ENCODE measurements at places on chromosomes 4 and X.

DNA sequence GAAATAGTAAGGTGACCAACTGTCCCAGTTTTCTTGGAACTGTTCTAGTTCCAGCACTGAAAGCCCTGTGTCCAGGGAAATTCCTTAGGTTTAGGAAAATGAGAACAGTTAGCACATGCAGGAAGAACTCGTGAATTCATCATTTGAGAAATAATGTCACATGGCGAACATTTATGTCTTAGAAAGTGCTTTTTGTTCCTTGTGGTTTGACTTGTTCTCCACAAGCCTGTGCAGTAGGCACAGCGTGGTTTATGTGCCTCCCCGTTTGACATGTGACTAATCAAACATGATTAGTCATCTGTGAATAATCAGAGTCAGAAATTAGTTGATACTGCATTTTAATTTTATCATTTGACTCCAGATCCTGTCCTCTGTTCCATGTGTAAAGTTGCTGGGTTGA lies 556.0 kb upstream of the CPEB2 start:
- no peak for DNase-seq

GRCh38 chr4:82136161-82136801 lies 237.5 kb downstream of the HNRNPD start:
- DNase-seq, result no peak

DNA sequence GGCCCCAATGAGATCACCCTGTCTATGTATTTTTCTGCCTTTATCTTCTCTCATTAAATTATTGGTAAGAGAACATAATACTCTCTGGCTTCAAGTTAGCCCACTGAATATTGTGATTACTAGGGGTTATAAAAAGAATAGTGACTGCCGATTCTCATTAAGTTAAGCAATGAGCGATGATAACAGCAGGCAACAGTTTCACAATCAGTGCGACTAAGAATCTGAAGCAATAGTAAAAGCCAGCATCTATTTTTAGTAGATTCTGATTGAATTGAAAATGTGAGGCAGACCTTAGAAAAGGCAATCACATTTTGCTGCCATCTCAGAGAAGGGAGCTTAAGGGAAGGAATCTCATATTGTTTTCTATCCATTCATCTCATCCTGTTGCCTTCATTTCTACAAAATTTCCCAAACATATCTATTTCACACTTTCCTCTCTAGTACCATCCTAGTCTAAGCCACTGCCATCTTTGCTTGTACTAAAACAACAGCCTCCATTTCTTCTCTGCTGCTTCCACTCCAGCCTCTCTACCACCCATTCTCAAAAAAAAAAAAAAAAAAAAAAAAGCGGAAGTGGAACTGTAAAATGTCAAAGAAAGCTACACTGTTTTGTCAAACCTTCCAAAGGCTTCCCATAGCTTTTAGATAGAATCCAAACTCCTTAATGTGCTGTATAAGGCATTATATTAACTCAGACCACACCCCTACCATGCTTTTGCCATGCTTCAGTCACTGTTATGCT lies 17.4 kb downstream of the GABRA4 start:
- DNase-seq, result no peak

GRCh38 chr4:157702831-157703230 lies 470.0 kb downstream of the GASK1B start:
- no peak for DNase-seq

DNA sequence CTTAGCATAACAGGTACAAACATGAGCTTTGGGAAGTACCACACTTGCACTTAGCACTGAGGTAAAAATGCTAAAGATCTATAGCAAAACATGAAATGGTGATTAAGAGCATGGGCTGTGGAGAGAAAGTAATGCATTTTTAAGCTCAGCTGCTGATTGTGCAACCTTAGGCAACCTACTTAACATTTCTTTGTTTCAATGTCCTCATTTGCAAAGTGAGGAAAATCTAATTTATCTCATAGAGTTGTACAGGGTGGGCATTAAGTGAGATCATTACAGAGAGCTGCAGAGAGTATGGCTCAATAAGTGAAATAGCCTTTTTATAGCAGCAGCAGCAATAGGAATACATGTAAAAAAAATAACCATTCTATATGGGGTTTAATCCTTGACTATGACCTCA lies 87.0 kb downstream of the PAK3 start:
- no peak for DNase-seq

GRCh38 chrX:23334848-23335599 lies at the start of gene PTCHD1:
Gene PTCHD1, plus strand, starts transcription at chrX:23334849. Its CDS starts 27 bp downstream, at chrX:23334876.
- DNase-seq, result no peak

- no peak for DNase-seq
Measured at GRCh38 chr4:124432500-124432899, 280.0 kb downstream of the ANKRD50 start.

DNA sequence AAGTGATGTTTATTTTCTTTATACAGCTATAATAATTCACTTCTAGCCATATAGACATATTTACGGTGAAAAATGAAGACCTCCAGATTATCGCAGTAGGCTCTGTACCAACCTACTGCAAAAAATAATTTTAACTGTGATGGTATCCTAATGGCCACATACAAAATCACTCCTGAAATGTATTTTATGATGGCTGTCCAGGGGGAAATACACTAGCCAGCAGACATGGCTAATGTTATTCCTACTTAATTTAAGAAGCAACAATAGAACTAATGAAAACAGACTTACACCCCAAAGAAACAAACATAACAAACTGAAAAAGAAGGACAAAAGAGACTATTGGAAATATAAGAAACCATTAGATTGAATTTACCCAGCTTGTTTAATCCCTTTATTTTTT lies 4.6 kb downstream of the NKX6-1 start:
- no peak for DNase-seq

DNA sequence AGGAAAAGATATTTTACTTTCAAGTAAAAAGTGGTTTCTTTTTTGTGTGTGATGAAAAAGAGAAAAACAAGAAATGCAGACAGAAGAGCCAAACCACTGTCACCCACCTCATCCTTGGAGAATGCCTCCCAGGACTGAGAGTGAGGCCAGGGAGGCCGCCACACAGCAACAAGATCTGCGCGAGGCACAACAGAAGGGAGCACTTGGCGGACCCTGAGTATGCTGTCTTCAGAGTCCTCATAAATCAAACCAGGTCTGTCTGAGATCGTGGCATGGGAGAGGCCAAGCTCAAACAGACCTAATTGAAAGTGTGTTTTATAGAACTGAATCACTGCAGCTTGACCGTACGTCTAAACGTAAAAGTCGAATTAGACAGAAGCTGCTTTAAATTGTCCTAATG lies 134.3 kb upstream of the VCX2 start:
- DNase-seq, result no peak

DNA sequence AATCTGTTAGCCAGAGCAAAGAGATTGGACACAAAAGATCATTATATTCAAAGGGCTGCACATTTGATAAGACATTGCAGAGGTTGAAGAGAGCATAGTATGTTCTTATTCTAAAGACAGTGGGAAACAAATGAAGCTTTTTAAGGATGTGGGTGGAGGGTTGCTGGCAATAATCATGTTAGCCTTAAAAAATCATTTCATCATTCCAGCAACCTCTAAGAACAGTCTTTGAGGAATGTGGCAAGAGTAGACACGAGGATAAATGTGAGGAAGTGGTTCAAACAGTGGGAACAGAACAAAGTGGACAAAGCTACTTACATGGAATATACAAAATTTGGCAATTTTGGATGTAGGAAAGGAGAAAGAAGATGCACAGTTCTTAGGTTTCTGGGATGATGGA lies 167.3 kb upstream of the SPRY1 start:
- no peak for DNase-seq

GRCh38 chrX:134782796-134783195 lies 124.5 kb upstream of the PLAC1 start:
- DNase-seq, result no peak

- no peak for DNase-seq
Measured at GRCh38 chr4:3030566-3031356, 43.6 kb downstream of the HTT-AS start.

GRCh38 chrX:136549226-136549625 lies 17.2 kb downstream of the VGLL1 start:
- no peak for DNase-seq

GRCh38 chrX:55167124-55167803 lies 52.9 kb upstream of the PAGE5 start:
- no peak for DNase-seq

DNA sequence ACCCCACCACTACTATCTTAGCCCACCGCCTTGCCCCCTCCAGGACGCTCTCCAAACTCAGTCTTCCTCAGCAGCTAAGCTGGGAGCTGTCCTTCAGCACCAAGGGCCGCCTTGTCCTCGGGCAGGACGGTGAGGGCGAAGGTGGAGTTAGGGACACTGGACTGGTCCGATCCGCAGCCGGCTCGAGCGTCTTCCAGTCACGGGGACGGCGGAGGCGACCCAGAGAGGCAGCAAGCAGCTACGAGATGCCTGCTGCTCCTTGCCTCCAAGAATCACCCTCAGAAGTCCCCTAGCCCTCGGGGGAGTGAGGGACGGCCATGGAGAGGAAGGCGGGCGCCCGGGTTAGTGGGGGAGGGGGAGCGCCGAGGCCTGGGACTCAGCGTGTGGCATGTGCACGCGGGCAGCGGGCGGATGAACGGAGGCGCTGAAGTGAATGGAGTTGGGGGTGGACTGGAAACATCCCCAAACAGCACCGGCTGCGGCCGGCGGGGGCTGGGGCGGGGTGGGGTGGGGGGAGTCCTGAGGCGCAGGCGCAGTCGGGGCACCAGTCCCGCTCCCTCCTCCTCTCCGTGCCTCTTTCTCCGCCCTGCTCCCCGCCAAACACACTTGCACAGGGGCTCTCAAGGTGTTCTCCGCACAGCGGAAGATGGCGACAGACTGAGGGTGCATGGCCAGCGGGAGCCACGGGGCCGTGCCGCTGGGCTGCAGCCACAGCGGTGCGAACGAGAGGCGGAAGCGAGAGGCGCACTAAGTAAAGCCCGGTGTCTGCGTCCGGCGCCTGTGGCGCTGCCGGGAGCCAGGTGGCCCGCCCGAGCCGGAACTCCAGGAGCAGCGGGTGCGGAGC lies at the start of gene NALF2:
NALF2 (plus strand) TSS at position 545 of the 844 bp plus-strand sequence. CDS start 957 bp downstream, outside the sequence.
- no peak for DNase-seq

DNA sequence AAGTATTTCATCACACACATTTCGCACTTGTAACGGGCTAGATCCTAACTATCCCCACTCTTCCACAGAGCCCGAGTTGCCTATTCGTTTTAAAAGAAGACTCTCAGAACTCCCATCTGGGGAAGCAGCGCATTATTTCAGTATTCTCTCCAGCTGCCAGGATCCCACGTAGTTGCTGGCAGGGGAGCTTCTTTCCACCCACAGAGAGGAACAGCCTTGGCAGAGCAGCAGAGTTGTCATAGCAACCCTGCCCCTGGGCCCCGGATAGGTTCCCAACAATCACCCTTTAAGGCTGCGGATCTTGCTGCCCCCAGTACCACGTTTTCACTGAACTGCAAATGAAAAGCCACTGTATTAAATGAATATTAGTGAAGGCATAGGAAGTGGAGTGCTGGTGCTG lies 106.7 kb downstream of the GPM6A start:
- no peak for DNase-seq

DNA sequence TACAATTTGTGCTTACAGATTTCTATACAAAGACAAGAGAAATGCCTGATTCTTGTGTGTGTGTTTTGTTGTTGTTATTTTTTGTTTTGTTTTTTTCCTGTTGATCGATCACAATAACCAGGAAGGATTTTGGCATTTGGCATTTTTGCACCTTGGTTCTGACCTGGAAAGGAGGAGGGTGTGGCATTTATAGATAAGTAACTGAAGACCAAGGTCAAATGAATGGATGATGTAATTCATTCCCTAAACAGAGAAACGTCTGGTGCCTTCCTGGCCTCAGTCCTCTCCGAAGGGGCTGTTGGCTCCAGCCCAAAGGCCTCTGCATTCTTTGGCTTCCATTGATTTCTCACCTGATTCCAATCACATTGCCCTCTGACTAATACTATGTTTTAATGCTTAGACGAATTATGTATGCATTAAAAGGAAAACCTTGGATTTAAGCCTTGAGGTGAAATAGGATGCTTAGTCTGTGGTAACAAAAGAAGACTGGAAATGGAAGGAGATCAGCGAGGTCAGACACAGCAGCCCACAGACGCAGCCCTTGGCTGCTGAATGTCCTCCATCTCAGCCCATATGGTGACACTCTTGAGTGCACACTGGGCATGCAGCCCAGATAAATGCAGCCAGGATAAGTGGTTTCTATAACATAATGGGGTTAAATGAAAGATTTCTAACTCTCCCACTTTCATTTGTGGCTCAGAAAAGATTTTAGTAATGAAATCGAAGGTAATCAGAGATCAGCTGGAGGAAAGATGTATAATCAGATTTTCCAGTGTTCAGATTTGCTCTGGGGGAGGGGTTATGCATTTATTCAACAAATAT lies 60.5 kb upstream of the TRIM2 start:
- DNase-seq, result no peak

DNA sequence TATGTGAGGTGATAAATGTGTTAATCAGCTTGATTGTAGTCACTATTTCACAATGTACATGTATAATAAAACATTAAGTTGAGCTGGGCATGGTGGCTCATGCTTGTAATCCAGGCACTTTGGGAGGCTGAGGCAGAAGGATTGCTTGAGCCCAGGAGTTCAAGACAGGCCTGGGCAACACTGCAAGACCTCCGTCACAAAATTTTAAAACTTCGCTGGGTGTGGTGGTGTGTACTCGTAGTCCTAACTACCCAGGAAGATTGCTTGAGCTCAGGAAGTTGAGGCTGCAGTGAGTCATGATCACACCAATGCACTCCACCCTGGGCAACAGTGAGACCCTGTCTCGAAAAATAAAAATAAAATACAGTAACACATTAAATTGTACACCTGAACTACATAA lies 20.1 kb downstream of the LYAR start:
- DNase-seq, result no peak

DNA sequence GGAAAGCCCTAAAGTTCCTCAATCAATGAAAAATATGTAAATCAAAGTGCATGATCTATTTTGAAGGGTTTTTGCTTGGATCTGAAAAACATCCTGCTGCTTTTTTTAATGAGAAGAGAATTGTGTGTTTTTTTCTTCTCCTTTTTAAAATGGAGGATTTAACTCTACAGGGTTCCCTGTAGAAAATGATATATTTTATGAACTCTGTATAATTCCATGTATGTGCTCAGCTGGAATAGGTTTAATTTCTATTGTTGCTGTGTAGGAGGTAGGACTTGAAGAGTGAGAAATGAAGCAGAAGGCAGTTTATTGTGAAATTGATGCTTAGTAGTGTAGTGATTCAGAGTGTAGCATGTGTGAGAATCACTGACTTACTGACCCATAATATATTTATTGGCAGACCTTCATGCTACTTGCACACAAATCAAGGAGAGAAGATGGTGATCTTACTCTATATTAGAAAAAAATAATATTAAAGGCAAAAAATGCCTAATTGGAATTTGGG lies 286.8 kb upstream of the FSTL5 start:
- no peak for DNase-seq

- no peak for DNase-seq
Measured at GRCh38 chr4:188053302-188053701, 56.1 kb downstream of the TRIML2 start.
